Jurkat, Clone E6-1 (cell line): ENCODE measurements at places on chromosomes 5 and 9.

DNA sequence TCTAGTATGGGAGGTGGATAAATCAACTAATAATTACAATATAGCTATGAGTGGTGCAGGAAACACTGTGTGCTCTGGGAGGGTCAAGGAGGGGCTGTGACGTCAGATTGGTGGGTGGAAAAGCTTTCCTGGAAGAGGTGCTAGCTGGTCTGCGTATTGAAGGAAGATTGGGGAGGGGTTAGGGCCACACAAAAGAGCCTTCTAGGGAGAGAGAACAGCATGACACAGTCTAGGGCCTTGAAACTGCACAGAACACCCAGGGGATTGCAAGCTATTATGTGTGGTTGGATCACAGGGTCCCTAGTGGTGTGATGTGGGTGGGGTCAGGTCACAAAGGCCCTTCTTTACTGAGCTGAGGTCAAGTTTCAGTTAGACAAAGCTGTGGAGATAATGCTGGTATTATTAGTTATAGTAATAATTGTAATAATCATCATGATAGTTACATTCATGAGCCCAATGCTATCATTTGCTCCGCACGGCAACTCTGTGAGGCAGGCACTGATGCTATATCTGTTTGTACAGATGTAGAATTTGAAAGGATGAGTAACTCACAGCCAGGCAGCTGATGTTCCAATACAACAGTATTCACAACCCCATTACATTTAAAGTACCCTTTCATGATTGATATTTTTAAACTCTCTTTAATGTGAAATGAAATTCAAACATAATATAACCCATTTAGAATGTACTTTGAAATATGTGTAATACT is 197.4 kb upstream of the IL12B start:
- DNase-seq: no peak

- DNase-seq: no peak
Observed at GRCh38 chr9:22522206-22522740, 75.6 kb downstream of the DMRTA1 start.

DNA sequence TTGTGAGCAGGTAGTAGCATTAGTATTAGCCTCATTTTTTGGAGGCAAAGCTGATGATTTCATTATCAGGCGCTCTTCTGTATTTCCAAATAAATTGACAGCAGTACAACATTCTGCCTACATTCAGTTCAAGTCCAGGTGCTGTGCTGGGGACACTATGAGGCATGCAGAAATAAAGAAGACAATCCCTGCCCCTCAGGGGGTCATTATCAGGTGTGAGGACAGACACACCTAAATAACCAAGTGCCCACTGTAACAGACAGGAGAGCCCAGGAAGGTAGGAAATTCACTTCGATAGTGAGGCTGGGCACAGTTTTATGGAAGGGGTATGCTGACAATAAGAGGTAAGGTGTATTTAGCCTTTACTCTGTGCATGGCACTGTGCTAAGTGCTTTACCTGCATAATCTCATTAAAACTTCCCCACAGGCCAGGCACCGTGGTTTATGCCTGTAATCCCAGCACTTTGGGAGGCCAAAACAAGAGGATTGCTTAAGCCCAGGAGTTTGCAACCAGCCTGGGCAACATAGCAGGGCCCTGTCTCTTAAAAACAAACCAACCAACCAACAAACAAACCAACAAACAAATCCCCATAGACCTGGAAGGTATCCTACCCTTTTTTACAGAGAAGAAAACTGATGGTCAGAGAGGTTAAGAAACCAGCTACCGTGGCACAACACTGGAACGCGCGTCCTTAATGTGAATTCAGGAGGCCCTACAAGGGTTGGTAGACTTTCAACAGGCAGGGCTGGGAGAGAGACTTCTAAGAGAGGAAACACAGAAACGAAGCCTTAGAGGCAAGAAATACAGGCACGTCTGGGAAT is 17.5 kb upstream of the GPX3 start:
- DNase-seq: no peak

GRCh38 chr5:173781816-173782670 is 106.1 kb upstream of the CPEB4 start:
- no peak for DNase-seq

DNA sequence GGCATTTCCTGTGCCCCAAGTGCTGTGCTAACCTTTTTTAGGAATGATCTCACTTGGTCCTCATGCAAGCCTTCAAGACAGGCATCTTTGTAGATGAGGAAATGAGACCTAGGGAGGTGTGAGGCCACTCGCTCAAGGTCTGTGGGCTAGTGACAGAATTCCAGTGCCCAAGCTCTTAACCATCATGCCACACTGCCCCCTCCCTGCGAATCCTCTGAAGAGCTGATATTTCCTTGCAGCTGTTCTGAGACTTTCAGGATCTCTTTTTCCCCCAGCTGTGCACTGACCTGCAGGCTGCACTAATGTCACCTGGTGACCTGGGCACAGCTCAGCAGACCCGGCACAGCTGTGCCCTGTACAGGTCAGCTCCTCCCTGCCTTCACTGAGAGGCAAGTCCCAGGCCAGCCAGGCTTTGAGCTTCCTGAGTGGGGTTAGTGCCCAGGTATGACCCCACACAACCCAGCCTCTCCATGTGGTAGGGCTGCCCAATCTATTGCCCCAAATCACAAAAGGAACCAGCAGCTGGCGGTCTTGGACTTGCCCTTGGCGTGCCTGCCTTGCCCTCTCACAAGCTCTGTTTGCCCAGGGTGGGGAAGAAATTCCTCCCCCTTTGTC is 32.7 kb downstream of the MORN5 start:
- no peak for DNase-seq
